ENCODE measurements at places on chromosomes 13 and 19.

DNA sequence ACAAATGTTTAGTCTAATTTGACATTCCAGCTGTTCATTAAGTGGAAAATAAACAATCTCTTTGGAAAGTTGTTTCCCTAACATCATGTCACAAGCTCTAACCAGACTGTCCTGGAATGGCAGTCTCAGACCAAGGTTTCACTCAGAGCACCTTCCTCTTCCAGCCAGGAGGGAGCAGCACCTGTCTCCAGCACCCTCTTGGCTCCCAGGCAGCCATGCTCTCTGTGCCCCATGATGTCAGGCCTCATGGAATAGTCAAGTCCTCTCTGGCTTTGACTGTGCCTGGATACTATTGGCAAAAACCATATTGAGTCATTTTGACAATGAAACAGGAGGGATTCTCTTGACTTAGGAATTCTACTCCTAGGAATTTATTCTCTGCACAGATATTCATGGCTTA, 171.4 kb downstream of the OXGR1 start:
- DNase-seq = no peak

- no peak for DNase-seq
These were observed 1145.6 kb upstream of the MIR17HG start for GRCh38 chr13:90201676-90202460.

DNA sequence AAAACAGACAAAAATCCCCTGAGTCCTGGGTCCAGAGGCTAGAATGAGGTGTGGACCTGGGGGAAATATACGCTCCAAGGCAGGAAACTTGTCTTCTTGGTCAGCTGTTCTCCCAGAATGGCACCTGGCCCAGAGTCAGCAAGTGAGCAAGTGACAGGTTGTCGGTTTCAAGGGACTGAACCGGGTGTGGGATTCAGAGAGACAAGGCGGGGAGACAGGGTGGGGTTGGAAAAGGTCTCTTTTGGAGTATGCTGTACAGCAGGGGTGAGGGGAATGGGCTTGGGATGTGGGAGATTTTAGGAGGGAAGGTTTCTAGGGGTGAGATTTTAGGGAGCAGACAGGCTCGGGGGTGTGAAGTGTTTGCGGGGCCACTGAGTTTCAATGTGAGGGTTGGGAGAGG, 83.3 kb downstream of the RYR1 start:
- no peak for DNase-seq

GRCh38 chr19:3048190-3048533, 14.1 kb downstream of the TLE5 start:
- DNase-seq = no peak

- DNase-seq = no peak
These were observed 82.4 kb upstream of the STARD13 start for GRCh38 chr13:33367926-33368325.

Data from stimulated activated CD4-positive, alpha-beta T cell treated with anti-CD3 and anti-CD28 coated beads, Interleukin-1b, Interleukin-23, amount 100 ng/mL, for 24 hours (primary cell).